ENCODE measurements at places on chromosomes 7 and 10.

- no peaks in the 10 kb centered on the region for H3K27me3 ChIP-seq
- no peaks in the 10 kb centered on the region for H3K4me1 ChIP-seq
- peaks cover 2% of the 10 kb centered on the region for H3K36me3 ChIP-seq
- DNase-seq: no peak
Measured at GRCh38 chr7:111098011-111098925, 7.3 kb downstream of the LRRN3 start.

GRCh38 chr10:46028584-46029460 lies 1.6 kb downstream of the NCOA4 start:
- H3K4me1 ChIP-seq: peaks cover 61% of the 10 kb centered on the region
- H3K27me3 ChIP-seq: no peaks in the 10 kb centered on the region
- peak overlapping the region; percentile 97 for H3K27ac ChIP-seq
- H3K36me3 ChIP-seq: peaks cover 11% of the 10 kb centered on the region
- peak; percentile 30 for DNase-seq

- H3K27me3 ChIP-seq: no peaks in the 10 kb centered on the region
- no peaks in the 10 kb centered on the region for H3K36me3 ChIP-seq
- no peaks in the 10 kb centered on the region for H3K4me1 ChIP-seq
- no peak for DNase-seq
- H3K27ac ChIP-seq: no peak overlapping the region
Measured at GRCh38 chr7:68914006-68914405, 684.3 kb upstream of the AUTS2 start.

DNA sequence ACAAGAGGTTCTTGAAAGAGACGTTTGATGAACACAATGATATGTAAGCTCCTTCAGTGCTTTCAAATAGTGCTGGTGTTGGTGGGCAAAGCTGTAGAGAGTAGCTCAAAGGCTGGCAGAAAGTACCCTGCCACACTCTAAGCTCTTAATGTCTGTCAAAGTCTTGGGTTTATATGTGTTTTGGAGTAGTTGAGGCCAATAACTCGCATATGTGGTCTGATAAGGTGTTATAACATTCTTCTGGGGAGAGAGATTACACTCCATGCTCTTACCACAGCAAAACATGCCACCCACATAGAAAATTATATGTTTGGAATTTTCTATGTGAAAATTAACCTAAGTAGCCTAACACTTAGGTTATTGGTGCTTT lies 30.8 kb upstream of the NME8 start:
- peaks cover 6% of the 10 kb centered on the region for H3K4me1 ChIP-seq
- H3K27ac ChIP-seq: no peak overlapping the region
- no peaks in the 10 kb centered on the region for H3K36me3 ChIP-seq
- no peaks in the 10 kb centered on the region for H3K27me3 ChIP-seq
- H3K4me3 ChIP-seq: no peak overlapping the region
- no peak for DNase-seq

DNA sequence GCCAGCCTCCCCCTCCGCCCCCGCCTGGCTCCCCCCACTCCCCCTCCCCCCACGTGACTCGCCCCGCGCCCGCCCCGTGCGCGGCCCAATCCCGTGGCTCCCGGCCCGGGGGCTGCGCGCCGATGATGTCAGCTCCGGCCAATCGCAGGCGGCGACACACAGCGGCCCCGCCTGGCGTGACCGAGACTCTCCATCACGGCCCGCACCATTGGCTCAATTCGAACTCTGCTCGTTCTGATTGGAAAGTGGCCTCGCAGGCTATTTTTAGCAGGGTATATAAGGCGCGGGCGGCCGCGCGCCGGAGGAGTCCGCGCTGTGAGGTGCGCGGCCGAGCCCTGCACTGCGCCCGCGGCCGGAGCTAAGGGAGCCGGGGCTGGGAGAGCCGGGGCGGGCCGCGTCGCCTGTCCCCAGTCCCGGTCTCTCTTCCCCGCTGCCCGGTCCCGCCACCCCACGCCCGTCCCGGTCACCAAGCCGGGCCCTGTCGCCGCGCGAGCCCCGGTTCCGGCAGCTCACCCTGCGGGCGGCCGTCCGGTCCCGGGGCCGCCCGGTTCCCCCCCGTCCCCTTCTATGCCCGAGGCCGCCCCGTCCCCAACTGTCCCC lies 342 bp upstream of the KLF6 start:
- H3K36me3 ChIP-seq: peaks cover 69% of the 10 kb centered on the region
- peak; percentile 100 for DNase-seq
- peak overlapping the region; percentile 97 for H3K4me3 ChIP-seq
- peaks cover 52% of the 10 kb centered on the region for H3K4me1 ChIP-seq
- peak overlapping the region; percentile 100 for H3K27ac ChIP-seq
- H3K27me3 ChIP-seq: no peaks in the 10 kb centered on the region

GRCh38 chr10:74684462-74684861 lies 141.9 kb upstream of the KAT6B start:
- H3K27ac ChIP-seq: no peak overlapping the region
- no peaks in the 10 kb centered on the region for H3K27me3 ChIP-seq

DNA sequence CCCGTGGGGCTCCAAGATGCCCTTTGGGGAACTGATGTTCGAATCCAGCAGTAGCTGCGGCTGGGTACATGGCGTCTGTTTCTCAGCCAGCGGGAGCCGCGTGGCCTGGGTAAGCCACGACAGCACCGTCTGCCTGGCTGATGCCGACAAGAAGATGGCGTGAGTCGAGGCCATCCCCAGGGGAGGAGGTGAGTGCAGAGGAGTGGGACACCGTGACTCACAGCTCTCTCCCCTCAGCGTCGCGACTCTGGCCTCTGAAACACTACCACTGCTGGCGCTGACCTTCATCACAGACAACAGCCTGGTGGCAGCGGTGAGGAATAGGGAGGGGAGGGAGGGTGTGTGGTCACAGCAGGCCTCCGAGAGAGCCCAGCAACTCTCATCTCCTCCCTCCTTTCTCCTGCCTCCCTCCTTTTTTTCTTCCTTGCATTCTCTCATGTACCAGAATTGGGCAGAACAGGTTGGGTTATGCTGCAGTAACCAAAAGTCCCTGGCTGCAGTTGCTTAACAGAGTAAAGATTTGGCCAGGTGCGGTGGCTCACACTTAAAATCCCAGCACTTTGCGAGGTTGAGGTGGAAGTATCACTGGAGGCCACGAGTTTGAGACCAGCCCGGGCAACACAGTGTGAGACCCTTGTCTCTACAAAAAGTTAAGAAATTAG lies 16.5 kb downstream of the ARPC1B start:
- peaks cover 24% of the 10 kb centered on the region for H3K4me1 ChIP-seq
- no peak for DNase-seq
- no peak overlapping the region for H3K4me3 ChIP-seq

DNA sequence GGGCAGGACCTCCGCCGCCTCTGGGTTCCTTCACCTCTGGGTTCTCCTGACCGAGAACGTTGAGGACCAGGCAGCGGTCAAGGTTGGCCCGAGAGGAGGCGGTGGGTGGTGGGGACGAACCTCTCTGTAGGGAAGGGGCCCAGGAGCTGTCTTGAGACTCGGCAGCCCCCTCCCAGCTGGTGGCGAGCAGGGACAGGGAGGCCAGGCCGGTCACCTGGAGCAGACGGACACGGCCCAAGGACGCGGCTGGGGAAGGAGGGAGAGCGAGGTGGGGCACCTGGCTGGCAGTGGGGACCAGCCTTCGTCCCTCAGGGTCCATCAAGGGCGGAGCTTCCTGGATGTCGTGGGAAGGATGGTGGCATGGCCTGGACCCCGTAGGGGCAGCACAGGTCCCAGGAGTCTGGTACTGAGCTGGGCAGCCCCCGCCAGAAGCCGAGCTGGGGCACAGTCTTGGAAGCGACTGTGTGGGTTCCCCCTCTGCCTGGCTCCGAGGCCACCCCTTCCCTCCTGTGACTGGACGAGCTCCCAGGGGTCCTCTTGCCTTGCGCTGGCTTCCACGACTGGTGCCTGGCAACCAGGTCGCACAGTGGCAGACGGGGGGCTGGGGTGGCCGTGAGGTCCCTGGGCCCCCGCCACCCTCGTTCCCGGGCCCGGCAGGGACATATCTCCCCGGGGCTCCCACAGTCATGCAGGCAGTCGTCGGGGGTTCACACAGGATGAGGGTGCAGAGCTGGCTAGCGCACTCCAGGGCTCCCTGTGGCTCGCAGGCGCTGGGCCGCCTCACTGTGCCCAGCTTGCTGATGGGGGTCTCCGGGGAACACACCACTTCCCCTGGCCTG lies 89.9 kb downstream of the DNAJB6 start:
- DNase-seq: no peak
- no peaks in the 10 kb centered on the region for H3K4me1 ChIP-seq
- H3K27me3 ChIP-seq: no peaks in the 10 kb centered on the region

DNA sequence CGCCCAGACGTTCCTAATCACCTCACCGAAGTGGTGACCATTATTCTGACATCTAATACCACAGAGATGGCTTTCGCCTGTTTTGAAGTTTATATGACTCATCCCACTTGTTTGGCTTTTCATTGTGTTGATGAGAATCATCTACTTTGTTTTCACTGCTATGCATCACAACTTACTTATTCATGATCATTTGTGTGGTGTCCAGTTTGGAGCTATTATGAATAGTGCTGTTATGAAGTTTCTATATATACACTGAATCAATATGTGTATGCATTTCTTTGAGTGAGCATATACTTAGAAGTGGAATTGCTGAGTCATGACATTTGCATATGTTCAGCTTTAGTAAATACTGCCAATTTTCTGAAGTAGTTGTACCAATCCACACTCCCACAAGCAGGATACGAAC lies 38.6 kb upstream of the TNKS2 start:
- no peak overlapping the region for H3K27ac ChIP-seq
- DNase-seq: no peak
- no peak overlapping the region for H3K4me3 ChIP-seq
- H3K36me3 ChIP-seq: no peaks in the 10 kb centered on the region
- H3K27me3 ChIP-seq: peaks cover 43% of the 10 kb centered on the region
- no peaks in the 10 kb centered on the region for H3K4me1 ChIP-seq

- peaks cover 48% of the 10 kb centered on the region for H3K27me3 ChIP-seq
- H3K27ac ChIP-seq: no peak overlapping the region
- DNase-seq: no peak
- H3K4me1 ChIP-seq: no peaks in the 10 kb centered on the region
- H3K36me3 ChIP-seq: no peaks in the 10 kb centered on the region
- no peak overlapping the region for H3K4me3 ChIP-seq
Measured at GRCh38 chr7:25839084-25839769, 312.8 kb upstream of the NFE2L3 start.

DNA sequence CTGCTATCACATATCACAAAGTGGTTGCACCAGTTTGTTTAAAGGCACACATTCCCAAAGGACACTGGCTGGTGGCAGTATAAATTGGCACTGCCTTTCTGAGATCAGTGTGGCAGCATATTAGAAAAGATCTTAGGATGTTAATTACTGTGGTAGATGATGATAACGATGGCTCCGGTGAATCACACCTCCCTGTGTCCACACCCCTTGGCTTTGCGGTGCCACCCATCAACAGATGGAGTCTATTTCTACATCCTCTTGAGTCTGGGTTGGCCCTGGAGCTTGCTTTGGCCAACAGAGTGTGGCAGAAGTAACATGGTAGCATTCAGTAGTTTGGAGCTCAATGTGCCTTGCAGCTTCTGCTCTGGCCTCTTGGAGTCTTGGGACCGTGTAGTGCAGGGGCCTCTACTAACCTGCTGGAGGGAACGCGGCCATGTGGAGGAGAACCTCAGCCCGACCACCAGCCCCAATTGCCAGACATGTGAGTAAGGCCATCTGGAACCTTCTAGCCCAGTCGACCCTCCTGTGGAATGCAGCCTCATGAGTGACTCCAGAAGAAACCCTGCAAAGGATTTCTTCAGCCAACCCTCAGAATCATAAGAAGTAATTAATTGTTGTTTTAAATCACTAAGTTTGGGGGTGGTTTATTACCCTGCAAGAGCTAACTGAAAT lies 27.2 kb upstream of the PLEKHA1 start:
- H3K4me1 ChIP-seq: peaks cover 5% of the 10 kb centered on the region
- no peak for DNase-seq
- H3K27ac ChIP-seq: no peak overlapping the region

DNA sequence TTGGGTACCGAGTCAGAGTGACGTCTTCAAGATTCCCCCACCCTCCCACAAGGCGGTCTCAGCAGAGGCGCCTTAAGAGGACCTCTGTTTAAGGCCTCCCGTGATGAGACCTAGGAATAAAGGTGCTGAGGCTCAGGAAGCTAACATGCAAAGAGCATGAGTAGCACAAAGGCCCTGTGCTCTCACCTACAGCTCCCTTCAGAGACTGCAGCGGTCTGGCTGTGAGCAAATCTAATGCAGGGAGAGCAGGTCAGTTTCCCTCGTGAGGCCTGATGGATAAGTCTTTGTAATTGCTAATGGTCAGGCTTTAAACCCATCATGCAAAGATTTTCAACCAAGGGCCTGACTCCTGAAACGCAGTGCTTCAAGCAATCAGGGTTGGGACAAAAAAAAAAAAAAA lies 909.3 kb upstream of the GHITM start:
- H3K4me3 ChIP-seq: no peak overlapping the region
- H3K4me1 ChIP-seq: no peaks in the 10 kb centered on the region
- DNase-seq: no peak
- no peaks in the 10 kb centered on the region for H3K36me3 ChIP-seq

- no peak overlapping the region for H3K27ac ChIP-seq
- DNase-seq: no peak
- peaks cover 15% of the 10 kb centered on the region for H3K4me1 ChIP-seq
- peaks cover 9% of the 10 kb centered on the region for H3K27me3 ChIP-seq
- H3K36me3 ChIP-seq: peaks cover 9% of the 10 kb centered on the region
Measured at GRCh38 chr10:80141696-80142460, 9.3 kb downstream of the PLAC9 start.

DNA sequence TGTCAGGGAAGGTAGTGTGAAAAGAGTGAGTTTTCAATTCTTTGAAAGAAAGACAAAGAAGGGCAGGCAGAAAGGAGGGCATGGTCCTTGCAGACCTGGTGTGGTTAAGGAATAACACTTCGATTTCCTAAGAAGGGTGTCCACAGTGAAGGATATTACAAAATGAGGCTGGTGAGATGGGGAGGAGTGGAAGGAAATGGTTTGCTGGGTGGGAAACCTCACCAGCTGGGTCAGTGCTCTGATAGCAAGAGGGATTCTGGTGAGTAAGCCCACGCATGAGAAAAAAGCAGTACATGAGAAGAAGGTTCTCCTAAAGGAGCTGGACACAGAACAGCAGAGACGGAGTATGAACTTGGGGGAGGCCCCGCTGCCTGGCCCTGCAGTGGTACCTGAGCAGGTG lies 230.6 kb upstream of the PLXNA4 start:
- H3K27ac ChIP-seq: no peak overlapping the region
- H3K4me1 ChIP-seq: peaks cover 10% of the 10 kb centered on the region
- H3K27me3 ChIP-seq: no peaks in the 10 kb centered on the region
- no peak for DNase-seq

- peaks cover 2% of the 10 kb centered on the region for H3K36me3 ChIP-seq
- H3K4me3 ChIP-seq: no peak overlapping the region
- DNase-seq: no peak
- H3K27ac ChIP-seq: no peak overlapping the region
Measured at GRCh38 chr10:132774902-132775863, 10.8 kb downstream of the NKX6-2 start.

- no peaks in the 10 kb centered on the region for H3K4me1 ChIP-seq
- no peak for DNase-seq
Measured at GRCh38 chr10:112208292-112208691, 24.7 kb upstream of the GPAM start.

DNA sequence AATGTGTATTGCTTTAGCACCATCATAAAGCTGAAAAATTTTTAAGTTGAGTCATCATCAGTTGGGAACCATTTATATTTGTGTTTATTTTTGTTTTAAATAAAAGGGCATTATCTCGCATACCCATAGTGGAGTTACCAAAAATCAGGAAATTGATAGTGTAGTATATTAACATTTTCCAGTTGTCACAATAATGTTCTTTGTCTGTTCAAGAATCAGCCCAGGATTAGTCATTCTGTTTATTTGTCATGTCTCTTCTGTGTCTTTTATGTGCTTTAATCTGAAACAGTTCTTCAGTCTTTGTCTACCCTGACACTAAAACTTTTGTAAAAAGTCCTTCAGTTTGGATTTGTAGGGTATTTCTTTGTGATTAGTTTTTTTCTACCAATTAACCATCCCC lies 827.8 kb upstream of the ZWINT start:
- no peaks in the 10 kb centered on the region for H3K27me3 ChIP-seq
- H3K4me3 ChIP-seq: no peak overlapping the region
- no peaks in the 10 kb centered on the region for H3K4me1 ChIP-seq
- H3K36me3 ChIP-seq: peaks cover 1% of the 10 kb centered on the region
- H3K27ac ChIP-seq: no peak overlapping the region
